ENCODE measurements at places on chromosomes 5 and 9. TPM values are rescaled to one million over a fixed set of nuclear protein-coding genes. Genes with fewer than 3 reads are reported as not detected.

Gene UAP1L1
- total RNA-seq = 10.6 TPM

Gene AFAP1L1
- 9.5 TPM for total RNA-seq

Gene PIP5KL1
- total RNA-seq = 1.3 TPM

Gene CFAP90
- 0.53 TPM for total RNA-seq

Gene ZFP37
- total RNA-seq = 2.5 TPM

Gene HACD4
- 1.2 TPM for total RNA-seq

Measured in A549 treated with GW870086 at 1 μM for 4 hours (cell line).